ENCODE measurements at places on chromosomes 6 and 20.

DNA sequence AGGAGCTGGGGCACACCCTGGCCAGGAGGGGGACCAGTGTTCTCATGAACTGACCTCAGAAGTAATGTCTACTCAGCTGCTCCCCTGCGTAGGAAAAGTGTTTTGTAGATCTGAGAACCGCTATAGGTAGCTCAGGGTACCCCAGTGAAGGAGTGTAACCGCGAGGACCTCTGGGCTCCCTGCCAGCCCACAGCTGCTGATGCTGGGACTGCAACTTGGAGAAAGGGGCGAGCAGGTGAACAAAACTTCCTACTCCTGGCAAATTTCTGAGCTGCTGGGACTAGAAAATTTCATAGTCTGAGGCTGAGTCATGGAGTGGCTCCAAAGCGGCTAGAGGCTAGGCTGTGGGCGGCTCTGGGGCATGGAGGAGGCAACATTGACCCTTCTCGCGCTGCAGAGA is 51.9 kb downstream of the PYGB start:
- no peak for DNase-seq

- DNase-seq: no peak
Observed at GRCh38 chr6:90336388-90336947, 39.8 kb upstream of the BACH2 start.

- DNase-seq: no peak
Observed at GRCh38 chr6:166418691-166419143, 36.0 kb upstream of the MPC1 start.

GRCh38 chr6:83889621-83890020 is 30.1 kb downstream of the CYB5R4 start:
- DNase-seq: no peak

DNA sequence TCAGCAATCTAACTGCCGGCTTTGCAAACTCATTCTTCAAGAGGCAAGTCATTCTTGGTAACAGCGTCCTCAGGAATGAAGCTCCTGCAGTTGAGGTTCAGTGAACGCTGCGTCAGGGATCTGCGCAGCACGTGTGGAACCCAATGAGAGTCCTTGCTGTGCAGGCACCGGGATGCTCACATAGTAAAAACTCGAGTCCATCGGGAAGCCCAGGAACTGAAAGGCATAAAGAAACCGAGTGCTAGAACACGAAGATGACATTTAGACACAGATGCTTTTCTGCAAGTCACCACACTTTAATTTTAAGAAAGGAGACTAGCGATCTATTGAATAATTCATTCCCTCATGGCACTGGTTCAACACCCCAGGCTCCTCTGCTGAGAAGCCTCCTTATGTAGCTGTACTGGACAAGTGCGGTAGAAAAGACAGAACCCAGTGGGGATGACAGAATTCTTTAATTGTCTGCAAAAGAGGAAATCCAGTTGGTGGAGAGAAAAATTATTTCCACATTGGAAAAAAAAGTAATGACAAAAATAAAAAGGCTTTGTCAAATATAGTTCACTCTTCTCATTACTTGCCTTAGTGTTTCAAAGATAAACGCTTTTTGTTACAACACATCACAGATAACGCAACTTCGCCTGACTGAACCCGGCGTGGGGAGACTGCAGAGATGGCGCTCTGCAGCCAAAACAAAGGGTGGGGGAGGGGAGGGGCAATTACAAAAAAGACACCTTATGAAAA is 1.9 kb upstream of the AFDN start:
- no peak for DNase-seq

DNA sequence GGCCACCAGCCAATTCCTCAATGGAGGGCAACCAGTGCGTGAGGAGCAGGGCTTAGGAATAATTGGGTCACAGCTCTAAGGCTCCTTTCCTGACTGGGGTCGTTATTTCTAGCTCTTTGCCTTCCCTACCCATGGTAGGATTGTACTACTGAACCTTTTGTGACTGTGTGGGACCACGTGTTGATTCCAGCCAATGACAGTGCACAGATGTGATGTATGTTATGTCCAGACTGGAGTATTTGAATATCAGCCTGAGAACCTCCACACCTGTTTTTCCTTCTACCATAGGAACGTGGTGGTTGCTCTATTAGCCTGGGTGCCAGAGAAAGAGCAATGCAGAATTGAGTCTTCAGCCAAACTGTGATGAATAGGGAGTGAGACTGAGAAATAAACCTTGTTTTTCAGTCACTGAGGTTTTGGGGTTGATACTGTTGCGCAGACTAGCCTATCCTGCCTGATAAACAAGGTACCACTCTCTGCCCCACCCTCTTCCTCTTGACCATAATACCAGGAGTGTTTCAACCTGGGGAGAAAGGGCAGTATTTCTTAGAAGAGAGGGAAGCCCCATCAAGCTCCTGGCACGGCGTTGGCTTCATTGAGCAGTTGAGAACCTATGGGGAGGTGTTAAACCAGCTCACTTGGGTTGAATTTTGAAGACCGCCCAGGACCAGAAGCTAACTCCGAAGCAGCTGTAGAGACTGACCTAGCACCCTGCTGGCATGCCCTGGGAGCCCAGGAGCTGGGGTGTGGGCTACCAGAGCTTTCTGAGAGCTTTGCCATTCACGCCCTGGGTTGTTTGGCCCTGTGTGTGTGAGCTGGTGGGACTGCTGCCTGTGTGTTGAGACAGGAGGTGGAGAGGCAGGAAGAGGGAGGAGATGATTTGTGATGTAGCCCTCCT is 105.5 kb upstream of the BACH2 start:
- DNase-seq: peak; percentile 55

DNA sequence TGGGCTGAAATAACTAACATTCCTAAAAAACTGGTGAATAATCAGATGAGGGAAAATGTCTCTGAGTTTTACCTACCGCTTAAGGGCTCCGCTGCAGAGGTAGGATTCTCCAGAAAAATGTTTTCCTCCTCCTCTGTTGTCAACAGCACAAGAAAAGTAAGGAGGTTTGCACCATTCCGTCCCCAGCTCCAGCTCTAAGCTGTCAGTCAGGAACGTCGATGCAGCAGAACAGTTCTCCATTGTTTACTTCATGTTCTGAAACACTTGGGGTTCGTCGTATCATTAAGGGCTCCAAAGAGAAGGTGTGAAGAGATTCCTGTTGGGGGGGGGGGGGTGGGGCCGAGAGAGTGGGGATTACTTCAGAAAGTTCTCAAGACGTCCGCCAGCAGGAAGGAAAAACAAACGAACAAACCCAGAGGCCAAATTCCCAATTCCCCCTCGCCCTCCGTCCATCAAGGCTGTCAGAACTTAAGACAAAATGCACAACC is 734 bp downstream of the MMS22L start:
- DNase-seq: peak; percentile 1

DNA sequence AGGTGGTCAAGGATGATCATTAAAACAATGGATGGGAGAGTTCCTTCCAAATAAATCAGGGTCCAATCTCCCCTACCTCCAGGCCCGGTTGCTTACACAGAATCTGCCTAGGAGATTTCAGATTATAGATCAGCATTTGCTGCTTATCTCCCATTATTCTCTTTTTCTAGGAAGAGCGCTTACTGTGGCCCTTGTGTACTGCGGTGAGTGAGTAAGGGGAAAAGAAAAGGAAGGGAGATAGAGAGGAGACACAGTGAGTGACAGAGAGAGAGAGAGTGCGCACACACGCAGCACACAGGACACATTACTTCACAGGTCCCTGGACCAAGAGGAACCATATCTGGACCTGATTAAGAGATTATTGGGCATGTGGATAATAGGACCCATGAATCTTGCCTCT is 6.2 kb downstream of the LATS1 start:
- DNase-seq: no peak

- DNase-seq: no peak
Observed at GRCh38 chr6:7145885-7146828, 38.4 kb downstream of the RREB1 start.

GRCh38 chr20:14644306-14645097 is 307.1 kb upstream of the FLRT3 start:
- DNase-seq: no peak

GRCh38 chr6:136526196-136526930 is 23.9 kb downstream of the MAP7 start:
- DNase-seq: peak; percentile 12

- DNase-seq: no peak
Observed at GRCh38 chr6:128074567-128074966, 173.7 kb upstream of the THEMIS start.

DNA sequence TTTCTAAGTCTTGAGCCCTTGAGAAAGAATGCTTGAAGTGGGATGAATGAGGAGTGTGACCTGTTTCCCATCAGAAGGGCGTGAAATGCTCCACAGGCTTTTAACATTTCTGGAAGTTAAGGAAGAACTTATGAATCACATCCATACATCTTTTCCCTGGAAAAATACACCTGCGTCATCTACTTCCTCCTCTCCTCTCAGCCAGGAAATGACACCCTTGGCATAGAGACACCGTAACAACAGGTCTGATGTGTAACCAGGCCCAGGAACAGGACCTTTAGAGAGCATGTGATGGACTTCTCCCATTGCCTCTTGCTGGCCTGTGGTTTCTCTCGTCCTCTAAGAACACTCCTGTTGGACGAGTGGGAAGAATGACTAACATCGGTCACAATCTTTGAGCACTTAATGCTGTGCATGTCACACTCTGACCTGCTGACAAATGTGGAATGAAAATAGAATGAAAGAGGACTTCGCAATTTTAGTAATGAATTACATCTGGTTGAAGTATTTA is 28.5 kb upstream of the CITED2 start:
- DNase-seq: no peak

DNA sequence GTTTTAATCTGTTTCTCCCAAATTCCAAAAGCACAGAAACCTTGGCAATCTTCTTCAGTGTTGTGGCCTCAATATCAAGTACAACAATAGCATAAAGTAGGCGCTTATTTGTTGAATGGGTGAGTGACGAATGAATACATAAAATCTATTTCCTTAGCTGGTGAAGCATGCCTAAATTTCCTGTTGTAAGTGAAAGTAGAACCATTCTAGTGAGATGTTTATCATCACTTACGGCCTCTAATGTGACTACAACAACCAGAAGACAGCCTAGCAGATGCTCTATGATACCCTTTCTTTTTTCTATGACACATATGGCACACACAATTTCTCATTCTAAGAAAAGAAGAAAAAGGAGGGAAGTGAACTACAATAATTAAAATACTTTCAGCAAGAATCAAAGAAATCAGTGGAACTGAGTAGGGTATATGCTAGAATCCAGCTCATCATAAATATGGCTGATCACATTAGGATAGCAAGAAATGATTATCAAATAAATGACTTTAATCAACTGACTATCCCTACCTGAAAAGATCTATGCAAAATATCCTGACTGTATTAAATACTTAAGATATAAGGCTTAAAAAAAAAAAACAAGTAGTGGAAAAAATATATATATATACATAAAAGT is 67.4 kb downstream of the BTBD9 start:
- DNase-seq: peak; percentile 66

DNA sequence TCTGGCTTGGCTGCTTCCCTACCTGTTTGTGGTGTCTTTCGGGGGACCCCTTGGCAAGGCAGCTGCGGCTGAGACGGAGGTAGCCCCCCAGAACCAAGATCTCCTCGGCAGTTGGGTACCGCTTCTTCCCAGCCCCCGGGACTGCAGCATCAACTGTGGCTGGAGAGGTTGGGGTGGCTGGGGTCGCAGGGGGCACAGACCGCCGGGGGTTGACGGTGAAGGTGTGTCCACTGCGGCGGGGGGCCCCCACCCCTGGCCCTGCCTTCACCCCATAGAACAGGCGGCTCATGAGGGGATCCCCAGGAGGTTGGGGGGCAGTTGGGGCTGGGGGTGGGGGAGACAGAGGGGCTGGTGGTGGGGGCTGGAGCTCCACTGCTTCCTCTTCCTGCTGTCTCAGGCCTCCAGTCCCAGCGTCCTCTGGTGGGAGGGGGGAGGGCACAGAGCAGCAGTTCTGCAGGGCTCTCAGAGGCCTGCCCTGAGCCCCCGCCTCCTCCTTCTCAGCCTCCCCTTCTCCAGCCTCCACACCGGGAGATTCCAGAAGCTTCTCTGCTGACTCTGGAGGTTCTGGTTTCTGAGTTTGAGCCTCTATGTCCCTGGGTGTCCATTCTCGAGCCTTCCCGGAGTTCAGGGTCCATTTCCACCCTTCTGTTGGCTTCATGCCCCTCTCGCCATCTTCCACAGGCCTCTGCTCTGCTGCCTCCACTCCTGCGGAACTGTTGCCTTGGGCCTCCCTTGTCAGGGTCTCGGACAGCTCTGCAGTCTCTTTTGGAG is 1.9 kb downstream of the PPP1R18 start:
- DNase-seq: peak; percentile 56

- DNase-seq: no peak
Observed at GRCh38 chr6:90502866-90503407, 83.9 kb downstream of the MAP3K7 start.

DNA sequence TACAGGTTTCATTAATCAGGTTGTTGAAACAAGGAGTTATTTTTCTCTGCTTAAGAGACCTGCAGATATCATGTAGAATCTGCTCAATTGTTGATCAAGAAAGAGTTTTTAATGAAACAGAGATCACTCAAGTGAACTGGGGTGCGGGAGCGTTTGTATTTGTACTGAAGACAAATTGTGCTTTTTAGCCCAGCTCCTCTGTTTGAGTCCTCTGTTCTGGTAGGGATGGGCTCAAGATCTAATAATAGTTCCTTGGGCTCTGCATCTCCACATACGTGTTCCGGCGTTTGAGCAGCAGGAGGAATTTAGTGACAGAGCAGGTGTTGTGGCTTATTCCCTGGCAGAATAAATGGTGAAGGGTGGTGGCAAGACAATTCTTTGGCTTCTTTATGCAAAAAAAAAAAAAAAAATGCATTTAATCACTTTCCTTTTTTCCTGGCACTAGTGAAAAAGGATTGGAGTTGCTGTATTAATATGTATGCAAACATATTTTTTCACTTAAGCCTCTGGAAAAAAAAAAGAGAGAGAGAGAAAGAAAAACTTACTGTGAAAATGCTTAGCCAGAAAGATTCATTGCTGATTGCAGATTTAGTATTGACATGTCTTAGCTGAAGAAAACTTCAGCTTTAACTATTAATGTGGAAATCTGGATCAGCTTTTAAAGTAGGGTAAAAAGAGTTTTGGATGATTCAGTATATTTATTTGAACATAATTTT is 4.0 kb downstream of the CITED2 start:
- no peak for DNase-seq

Data from CD4-positive, alpha-beta T cell treated with Interleukin-12 subunit alpha and Interleukin-12 subunit beta, for 1 hour (primary cell).